ENCODE measurements at places on chromosomes 6 and 20.

GRCh38 chr6:19382676-19383075, 454.5 kb upstream of the ID4 start:
- DNase-seq = no peak

DNA sequence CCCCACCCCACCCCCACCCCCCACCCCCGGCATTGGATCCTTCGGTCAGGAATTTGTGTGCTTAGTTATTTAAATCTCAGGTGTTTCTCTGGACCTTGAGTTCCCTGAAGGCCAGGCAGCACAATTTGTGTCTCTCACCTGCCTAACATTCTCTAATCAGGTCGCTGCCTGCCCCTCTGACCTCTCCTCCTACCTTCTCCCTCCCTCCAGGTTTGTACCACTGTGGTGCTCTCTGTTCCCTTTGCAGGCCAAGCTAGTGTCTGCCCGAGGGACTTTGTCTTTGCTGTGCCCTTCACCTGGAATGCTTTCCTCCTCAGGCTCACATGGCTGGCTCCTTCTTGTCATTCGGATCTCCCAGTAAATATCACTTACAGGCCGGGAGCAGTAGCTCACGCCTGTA, 131.4 kb upstream of the SLC2A12 start:
- DNase-seq = no peak

DNA sequence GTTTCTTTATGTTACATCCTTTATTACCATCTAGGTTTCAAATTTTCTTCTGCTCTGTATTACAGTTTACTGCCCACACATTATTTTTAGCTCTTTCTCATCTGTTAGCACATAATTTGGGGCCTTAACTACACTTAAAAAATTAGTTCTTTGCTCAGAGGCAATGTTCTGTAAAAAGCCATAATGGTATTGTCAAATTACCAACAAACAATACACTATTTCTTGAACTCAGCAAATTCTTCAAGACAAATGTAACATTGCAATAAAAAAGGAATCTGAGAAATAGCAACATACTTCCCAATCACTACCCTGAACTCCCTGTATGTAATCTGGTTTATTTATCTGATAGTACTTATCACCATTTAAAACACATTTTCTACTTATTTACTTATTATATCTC, 448.6 kb upstream of the OPRM1 start:
- no peak for DNase-seq

DNA sequence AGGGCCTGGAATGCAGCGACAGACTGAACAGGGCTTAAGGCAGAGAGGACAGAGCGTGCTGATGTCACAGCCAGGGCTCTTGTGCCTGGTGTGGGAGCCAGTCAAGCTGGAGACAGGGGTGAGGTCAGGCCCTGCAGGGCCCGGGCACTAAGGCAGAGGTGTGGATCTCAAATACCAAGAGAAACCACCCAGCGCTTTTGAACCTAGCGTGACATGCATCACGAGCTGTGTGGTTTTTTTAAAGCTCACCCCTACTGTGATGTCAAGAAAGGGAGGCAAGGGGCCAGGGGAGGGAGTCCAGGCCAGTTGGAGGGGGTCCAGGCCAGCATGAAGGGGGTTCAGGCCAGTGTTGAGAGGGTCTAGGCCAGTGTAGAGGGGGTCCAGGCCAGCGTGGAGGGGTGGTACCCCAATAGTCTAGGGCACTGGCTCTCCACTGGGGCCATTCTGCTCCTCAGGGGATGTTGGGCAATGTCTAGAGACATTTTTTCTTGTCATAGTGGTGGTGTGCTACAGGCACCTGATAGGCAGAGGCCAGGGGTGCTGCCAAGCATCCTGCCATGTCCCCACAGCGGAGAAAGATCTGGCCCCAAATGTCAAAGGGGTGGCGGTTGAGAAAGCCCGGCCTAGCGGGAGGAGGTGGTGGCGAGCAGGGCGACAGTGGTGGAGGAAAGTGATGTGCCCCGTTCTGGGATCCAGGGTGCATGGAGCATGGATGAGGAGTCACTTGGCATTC, 42.6 kb downstream of the RBM38 start:
- no peak for DNase-seq

- DNase-seq = no peak
Measured at GRCh38 chr6:18405477-18406293, 18.5 kb downstream of the RNF144B start.

GRCh38 chr6:170007468-170008293, 256.3 kb downstream of the ERMARD start:
- DNase-seq = peak; percentile 42

DNA sequence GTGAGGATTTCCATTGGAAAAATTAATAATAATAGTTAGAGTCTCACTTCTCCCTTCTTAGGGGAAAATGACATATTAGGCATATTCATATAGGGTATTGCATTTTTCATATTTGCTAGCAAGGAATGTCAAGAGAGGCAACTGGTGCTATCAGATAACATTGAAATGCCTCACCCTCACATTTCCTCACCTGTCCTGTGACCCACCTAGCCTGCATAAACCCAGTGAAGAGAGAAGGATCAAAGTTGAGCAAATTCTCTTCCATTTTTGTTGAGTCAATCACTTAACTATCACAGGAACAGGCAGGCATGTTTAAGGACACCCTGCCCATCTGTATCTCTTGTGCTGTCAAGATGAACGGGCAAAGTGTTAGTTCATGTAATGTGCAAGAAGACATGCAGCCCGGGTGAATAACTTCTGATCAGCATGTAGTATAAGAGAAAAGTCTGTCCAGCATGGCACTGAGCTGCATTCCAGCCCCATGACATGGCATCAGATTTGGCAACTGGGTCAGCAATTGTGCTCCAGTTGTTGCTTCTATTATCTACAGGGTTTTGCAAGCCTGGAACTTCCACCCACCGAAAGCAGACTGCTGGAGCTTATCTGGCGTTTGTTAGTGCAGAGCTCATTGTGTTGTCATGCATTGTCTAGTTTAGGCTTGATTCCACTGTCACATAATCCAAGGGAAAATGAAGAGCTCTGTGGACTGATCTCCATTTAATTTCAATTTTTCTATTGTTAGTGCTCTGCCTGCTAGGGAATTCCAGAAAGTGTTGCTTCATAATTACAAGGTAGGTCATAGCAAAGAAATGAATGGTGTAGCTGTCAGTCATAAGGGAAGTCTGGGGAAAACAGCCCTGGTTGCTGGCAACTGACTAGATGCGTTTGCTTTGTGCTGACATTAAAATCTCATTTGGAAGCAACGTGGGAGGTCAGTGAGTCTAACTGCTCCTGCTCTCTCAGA, 138.4 kb upstream of the TNFAIP3 start:
- no peak for DNase-seq
